ENCODE measurements at places on chromosomes 1 and 21. TPM values are rescaled to one million over a fixed set of nuclear protein-coding genes. Genes with fewer than 3 reads are reported as not detected.
A peak's percentile ranks its signal among the peaks of the same experiment; 100 is the strongest.

- no peak for DNase-seq
- H3K36me3 ChIP-seq, result no peaks in the 10 kb centered on the region
- H3K4me3 ChIP-seq, result no peak overlapping the region
- H3K27me3 ChIP-seq, result no peaks in the 10 kb centered on the region
- H3K27ac ChIP-seq, result no peak overlapping the region
Measured at GRCh38 chr1:214420341-214420740, 131.1 kb downstream of the PTPN14 start.

GRCh38 chr1:20356850-20357459 is 66.3 kb downstream of the VWA5B1 start:
- peak; percentile 83 for DNase-seq
- peaks cover 62% of the 10 kb centered on the region for H3K4me1 ChIP-seq
- H3K27me3 ChIP-seq, result no peaks in the 10 kb centered on the region

- no peaks in the 10 kb centered on the region for H3K27me3 ChIP-seq
- DNase-seq, result no peak
- no peaks in the 10 kb centered on the region for H3K4me1 ChIP-seq
- no peak overlapping the region for H3K4me3 ChIP-seq
- no peaks in the 10 kb centered on the region for H3K36me3 ChIP-seq
Measured at GRCh38 chr21:36835383-36835795, 131.1 kb downstream of the HLCS start.

DNA sequence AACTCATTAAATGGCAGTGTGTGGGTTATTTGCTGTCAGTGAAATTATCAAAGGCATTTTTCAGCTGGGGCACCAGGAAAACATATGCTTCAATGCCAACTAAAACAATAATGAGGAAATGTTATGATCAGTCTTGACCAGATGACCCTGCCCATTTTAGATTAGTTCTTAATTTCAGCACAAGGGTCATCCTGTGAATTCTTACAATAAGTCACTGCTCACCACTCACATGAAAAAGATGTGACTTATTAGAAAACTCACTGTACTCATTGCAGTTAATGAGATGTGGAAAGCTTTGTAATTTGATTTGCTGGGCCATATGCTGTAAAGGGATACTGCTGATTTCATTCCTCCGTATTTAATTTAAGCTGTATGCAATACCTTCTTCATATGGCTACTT is 178.5 kb upstream of the LMO4 start:
- no peaks in the 10 kb centered on the region for H3K27me3 ChIP-seq
- peak overlapping the region; percentile 27 for H3K4me3 ChIP-seq
- H3K4me1 ChIP-seq, result peaks cover 34% of the 10 kb centered on the region
- DNase-seq, result no peak
- no peaks in the 10 kb centered on the region for H3K36me3 ChIP-seq
- peak overlapping the region; percentile 78 for H3K27ac ChIP-seq

DNA sequence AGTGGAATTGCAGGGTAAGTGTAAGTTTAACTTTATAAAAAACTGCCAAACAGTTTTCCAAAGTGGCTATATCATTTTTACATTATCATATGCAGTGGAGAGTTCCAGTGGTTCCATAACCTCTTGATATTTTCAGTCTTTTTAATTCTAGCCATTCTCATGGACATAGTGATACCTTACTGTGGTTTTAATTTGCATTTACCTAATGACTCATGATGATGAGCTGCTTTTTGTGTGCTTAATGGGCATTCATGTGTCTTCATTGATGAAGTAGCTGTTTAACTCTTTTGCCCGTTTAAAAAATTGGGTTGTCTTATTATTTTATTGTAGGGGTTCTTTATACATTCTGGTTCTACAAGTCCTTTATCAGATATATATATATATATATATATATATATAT is 29.4 kb downstream of the SNX27 start:
- H3K4me1 ChIP-seq, result no peaks in the 10 kb centered on the region
- no peak overlapping the region for H3K4me3 ChIP-seq
- H3K27ac ChIP-seq, result no peak overlapping the region
- peaks cover 5% of the 10 kb centered on the region for H3K36me3 ChIP-seq
- DNase-seq, result no peak
- no peaks in the 10 kb centered on the region for H3K27me3 ChIP-seq

DNA sequence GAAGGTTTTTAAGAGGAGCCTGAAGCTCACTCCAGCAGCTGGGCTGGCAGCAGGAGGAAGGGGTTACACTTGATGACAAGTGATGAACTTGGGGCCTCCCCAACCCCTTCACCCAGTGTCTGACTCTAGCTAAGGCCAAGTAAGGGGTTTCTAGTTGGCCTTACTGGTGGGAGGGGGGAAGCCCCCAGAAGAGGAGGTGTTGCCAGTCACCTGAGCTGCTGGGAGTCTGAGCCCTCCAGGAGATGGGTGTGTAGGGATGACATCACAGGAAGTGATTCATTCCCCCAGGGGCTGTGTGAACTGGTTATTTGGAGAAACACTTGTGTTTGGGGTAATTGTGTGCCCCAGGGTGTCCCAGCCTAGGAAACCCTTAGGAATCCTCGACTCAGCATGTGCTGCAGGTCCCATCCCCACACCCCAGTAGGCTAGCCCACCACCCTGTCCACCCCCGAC is 3.1 kb downstream of the PADI1 start:
- no peaks in the 10 kb centered on the region for H3K27me3 ChIP-seq
- H3K36me3 ChIP-seq, result no peaks in the 10 kb centered on the region
- H3K4me3 ChIP-seq, result peak overlapping the region; percentile 65
- peak; percentile 83 for DNase-seq
- peaks cover 87% of the 10 kb centered on the region for H3K4me1 ChIP-seq

DNA sequence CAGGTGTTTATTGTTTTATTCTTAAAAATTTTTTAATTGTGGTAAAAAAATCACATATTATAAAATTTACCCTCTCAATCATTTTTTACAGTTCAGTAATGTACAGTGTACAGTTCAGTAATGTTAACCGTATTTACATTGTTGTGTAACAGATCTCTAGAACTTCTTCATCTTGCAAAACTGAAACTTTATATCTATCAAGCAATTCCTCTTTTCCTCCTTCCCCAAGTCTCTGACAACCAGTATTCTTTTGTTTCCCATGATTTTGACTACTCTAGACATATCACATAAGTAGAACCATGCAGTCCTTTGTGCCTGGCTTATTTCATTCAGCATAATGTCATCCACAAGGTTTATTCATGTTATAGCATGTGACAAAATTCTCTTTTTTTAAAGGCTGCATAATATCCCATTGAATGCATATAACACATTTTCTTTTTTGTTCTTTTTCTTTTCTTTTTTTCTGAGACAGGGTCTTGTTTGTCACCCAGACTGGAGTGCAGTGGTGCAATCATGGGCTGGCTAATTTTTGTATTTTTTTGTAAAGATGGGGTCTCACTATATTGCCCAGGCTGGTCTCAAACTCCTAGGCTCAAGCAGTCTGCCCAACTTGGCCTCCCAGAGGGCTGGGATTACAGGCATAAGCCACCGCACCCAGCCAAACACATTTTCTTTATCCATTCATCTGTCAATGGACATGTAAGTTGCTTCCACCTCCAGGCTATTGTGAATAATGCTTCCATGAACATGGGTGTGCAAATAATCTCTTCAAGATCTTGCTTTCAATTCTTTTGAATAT is 17.2 kb upstream of the RCSD1 start:
- peaks cover 51% of the 10 kb centered on the region for H3K27me3 ChIP-seq
- H3K27ac ChIP-seq, result no peak overlapping the region
- DNase-seq, result no peak

- no peaks in the 10 kb centered on the region for H3K36me3 ChIP-seq
- H3K27me3 ChIP-seq, result no peaks in the 10 kb centered on the region
- H3K4me1 ChIP-seq, result no peaks in the 10 kb centered on the region
- no peak within 1 kb of the TSS for H3K27ac ChIP-seq
- H3K4me3 ChIP-seq, result peak within 1 kb of the TSS; percentile 59
- DNase-seq, result peak; percentile 82
Measured at GRCh38 chr1:39788758-39789570, at the start of gene BMP8B. BMP8B (minus strand) TSS chr1:39788865; CDS start chr1:39788485, 380 bp downstream.

Gene PHLDA3
- 46.4 TPM for total RNA-seq

Data from PC-9 (cell line).